ENCODE measurements at places on chromosomes 5 and 9.

GRCh38 chr5:124745007-124745927 is 1.2 kb downstream of the ZNF608 start:
- no peak for DNase-seq

GRCh38 chr5:73136055-73136562 is 15.7 kb downstream of the TMEM171 start:
- DNase-seq: peak; percentile 54

DNA sequence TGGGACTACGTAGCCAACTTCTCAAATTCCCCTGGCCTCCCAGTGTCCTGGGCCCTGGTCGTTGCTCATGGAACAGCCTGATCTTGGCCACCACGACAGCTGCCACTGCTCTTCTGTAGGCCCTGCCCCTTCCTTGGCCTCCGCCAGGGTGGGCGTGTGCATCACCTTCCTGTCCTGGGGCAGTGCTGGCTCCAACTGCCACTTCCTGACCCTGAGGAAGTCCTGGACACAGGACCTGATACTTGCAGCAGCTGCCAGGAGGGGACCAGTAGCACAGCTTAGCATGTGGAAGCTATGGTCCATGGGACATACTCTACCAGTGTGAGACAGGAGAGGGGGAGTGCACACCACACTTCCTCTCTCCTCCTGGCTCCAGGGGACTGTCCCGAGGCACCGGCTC is 145.2 kb downstream of the TENT4A start:
- DNase-seq: no peak

DNA sequence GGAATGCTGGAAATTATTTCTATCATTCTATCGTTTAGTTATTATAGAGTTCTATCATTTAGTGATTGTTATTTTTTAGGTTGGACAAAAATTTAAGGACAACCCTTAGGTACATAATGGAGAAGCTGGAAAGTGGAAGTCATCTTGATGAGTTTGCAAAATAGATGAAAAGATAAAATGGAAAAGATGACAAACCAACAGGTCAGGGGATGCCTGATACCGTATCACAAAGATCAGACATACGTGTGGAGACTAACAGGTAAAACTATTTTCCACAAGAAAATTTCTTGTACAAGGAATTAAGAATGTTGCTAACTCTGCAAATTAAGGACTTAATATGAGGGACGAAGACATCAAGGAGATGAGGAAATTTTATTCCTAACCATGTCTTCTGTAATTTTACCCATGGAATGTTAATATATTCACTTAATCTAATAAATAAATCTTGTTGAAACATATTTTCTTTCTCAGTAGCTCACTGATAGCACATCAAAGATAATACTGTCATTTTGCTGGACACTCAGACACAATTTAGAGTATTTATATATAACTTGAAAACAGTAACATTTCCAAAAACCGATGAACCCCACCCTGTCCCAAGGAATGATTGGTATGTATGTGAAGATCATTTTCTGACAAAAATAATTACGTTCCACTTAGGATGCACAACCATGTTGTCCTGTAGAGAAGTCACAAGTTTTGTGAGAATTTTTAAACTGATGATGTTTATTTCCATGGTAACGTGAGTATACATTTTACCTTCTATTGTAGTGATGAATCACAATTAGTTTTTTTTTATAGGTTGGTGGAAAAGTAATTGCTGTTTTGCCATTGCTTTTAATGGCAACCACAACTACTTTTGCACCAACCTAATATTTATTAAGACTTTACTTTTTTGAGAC is 2.6 kb downstream of the LURAP1L start:
- no peak for DNase-seq

GRCh38 chr9:122186301-122186700 is 26.6 kb downstream of the MORN5 start:
- no peak for DNase-seq

DNA sequence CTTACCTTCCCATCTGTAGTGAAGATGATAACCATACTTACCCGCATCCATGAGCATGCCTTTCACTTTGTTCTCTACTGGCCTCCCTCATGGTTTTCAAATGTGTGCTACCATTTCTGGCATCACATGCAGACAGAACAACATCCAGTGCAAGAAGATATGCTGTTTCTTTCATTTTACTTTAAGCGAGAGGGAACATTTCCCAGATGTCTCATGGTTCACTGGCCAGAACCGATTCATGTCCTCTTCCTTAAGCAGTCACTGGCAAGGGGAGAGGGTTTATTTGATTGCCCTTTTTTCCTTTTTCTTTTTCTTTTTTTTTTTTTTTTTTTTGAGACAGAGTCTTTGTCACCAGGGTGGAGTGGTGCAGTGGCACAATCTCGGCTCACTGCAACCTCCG is 37.7 kb downstream of the ARRDC3 start:
- no peak for DNase-seq

DNA sequence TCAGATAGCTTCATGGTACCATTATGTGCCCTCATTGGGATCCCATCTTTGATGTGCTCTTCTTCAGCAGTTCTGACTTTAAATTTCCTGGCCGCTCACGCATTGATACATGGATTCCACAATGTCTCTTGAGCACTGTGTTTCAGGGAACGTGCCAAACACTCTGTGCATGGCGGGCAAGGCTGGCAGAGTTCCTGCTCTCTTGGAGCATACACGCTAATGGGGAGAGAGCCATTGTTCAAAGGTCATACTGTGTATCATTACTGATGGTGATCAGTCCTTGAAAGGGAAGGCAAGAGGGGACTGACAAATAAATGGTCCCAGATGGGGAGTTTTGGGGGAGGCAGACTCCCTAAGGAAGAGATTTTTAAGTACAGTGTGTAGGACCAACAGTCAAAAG is 52.3 kb downstream of the AMBP start:
- DNase-seq: no peak

DNA sequence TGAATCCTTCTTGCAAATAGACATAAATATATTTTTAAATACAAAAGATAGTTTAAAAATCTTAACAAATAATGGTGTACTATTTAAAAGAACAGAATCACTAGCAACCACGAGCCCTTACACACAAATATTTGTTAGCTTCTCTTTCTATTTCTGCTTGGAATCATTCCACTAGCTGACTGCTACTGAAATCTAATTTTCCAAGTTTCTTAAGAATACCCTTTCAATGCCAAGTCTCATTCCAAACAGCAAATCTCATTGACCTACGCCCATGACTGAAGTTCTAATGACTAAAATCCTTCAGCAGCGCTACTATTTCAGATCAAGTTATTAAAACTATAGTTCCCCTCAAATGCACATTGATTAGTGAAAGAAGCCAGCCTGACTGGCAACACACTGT is 13.2 kb upstream of the PPP1R2B start:
- no peak for DNase-seq

DNA sequence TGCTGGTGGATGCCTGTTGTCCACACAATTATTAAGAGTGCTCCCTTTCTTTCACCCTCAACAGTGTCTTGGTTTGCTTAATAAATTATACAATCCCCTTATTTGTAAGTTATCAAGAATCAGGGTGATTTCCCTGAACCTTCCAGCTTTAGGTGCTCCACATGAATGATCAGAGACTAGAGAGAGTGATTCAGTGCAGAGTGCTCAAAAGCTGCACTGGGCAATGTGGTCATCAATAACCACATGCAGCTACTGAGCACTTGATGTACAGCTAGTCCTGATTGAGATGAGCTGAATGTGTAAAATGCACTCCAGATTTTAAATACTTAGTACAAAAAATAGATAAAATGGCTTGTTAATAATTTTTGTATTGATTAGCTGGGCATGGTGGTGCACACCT is 76.8 kb upstream of the TRIO start:
- no peak for DNase-seq

Data from retinal pigment epithelial cell (primary cell).